ENCODE measurements at places on chromosomes 2 and 18.

DNA sequence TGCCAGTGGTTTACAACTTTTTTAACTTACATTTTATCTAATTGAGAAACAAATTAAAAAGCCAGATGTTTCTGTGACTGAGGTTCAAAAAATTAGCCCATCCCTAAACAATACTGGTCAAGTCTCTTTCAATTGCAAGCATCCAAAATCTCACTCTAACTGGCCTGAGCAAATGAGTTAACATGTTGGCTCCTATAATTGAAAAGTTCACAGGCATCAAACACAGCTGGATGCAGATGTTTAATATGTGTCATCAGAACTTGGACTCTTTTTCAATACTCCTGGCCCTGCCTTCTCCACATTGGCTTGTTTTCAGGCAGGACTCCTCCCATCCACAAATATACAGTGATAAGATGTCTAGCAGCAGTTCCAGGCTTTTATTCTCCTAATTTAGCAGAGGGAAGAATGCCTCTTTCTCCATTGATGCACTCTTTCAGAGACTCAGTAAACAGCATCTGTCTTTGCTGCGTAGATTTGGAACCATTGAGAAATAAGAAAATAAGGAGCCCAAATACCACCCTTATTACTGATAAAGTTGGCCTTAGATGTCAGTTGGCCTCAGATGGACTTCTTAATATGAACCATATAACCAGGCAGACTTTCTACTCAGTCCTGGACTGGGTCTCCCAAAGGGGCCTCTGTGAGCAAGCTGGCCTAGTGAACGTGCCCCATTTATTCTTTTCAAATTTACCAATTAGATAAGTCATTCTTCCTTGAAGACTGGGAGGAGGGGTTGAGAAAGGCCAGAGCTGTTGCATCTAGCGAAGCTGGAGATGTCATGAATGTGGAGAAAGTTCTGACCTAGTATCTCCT, 30.4 kb upstream of the FN1 start:
- DNase-seq, result no peak

DNA sequence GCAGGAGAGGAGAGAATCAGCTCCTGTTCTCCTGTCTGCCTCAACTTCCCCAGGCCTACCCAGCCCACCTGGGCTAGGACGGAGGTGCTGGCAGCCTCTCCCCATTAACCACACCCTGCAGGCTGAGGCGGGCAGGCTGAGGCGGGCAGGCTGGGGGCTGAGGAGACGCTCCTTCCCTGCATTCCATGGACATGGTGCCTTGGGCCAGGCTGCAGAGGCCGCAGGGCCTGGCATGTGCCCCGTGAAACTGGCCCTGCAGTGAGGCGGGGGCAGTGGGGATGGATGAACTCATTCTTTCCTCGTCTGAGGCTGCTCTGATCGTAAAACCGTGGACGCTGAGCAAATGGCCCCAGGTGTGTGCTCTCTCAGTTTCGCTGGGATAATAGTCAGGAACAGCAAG, 84.7 kb upstream of the LAPTM4A start:
- no peak for DNase-seq

GRCh38 chr2:33351781-33352180, 124.7 kb upstream of the RASGRP3 start:
- no peak for DNase-seq

DNA sequence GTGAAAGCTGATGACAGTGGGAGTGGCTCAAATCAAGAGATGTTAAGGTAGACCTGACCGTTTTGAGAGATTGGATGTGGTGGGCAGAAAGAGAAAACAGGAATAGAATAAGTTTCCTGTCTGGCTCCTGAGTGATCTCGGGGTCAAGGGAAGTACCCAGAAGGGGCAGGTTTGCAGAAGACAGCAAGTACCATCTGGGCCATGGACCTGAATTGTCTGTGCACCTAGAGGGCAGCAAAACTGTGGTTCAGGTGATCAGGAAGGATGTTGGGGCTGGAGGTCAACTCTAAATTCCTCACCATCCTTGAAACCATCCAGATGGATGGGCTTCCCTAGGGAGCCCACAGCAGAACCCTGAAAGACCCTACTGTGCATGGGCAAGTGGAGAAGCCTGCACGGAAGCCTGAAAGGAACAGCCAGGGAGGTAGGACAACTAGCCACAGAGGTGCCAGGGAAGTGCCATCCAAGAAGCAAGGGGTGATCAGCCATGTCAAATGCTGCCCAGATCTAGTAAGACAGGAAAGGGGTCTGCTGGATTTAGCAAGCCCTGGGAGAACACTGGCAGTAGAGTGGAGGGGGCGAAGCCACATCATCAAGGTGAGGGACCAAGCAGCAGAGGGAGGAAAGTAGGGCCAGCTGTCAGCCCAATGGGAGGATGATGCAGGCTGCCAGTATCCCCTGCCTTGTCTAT, 8.0 kb downstream of the TEX261 start:
- DNase-seq, result no peak

GRCh38 chr18:59446012-59446411, 86.9 kb upstream of the LMAN1 start:
- no peak for DNase-seq

DNA sequence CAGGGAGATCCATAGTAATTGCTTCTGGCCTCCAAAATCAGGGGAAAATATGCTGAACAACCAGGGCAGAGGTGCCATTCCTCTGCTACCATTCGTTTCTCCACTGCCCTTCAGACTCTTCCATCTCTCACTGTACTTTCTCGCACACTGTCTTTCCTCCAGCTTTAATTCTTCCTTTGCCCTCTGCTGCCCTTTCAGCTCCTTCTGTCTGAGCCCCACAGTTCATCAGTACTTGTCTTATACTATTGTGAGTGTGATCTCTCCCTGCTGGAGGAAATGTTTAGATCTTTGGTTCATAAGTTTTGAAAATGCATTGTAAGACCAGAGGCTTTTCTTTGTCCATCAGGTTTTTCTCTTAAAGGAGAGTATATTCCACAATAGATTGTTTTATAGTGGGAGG, 184.9 kb upstream of the DTNA start:
- DNase-seq, result no peak

DNA sequence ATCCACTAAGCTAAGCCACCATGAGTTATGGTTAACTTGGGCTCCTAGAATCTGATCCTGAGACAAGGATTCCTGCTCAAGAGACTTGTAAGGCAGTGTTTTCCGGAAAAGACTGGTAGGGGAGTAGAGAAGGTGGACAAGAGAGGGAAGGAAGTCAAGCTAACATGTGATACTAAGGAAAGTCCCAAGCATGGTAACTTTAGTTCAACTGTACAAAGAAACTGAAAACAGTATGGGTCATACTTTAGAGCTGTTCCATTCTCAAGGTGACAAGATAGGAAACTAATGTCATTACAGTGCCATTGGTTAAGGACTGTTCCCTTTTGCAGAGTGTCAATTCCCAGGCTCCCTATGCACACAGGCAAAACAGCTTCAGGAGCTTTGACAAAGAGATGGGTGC, 5.8 kb downstream of the MYO5B start:
- DNase-seq, result no peak

- DNase-seq, result peak; percentile 31
Measured at GRCh38 chr2:146734042-146734820, 1110.6 kb upstream of the ACVR2A start.

All from NCI-H526 treated with DMSO at 0.1 percent for 48 hours (cell line).